Muscle of back (tissue), 13 donors: ENCODE measurements at places on chromosomes 2 and 18. TPM values are rescaled to one million over a fixed set of nuclear protein-coding genes. Genes with fewer than 3 reads are reported as not detected.

GRCh38 chr18:62802523-62802922 lies 87.2 kb downstream of the PHLPP1 start:
- no peak for DNase-seq

- DNase-seq = no peak
Measured at GRCh38 chr2:119415630-119416029, 16.0 kb upstream of the TMEM37 start.

DNA sequence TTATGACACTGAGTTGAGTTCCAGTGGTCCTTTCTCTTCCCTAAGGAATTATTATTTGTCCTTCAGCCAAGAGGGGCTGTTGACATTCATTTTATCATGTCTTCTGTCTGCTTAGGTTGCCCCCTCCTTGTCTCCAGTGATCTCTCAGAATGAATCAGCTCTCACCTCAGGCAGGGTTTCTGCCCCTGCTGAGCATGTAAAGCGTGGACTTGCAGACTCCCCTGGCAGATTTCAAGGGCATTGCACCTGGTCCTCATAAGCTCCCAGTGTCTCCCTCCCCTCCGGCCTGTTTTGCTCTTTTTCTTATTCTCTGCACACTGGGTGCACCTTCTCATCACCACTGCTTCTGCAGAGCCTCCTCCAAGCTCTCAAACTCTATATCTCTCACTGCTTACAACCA lies 188.4 kb downstream of the KCNS3 start:
- no peak for DNase-seq

DNA sequence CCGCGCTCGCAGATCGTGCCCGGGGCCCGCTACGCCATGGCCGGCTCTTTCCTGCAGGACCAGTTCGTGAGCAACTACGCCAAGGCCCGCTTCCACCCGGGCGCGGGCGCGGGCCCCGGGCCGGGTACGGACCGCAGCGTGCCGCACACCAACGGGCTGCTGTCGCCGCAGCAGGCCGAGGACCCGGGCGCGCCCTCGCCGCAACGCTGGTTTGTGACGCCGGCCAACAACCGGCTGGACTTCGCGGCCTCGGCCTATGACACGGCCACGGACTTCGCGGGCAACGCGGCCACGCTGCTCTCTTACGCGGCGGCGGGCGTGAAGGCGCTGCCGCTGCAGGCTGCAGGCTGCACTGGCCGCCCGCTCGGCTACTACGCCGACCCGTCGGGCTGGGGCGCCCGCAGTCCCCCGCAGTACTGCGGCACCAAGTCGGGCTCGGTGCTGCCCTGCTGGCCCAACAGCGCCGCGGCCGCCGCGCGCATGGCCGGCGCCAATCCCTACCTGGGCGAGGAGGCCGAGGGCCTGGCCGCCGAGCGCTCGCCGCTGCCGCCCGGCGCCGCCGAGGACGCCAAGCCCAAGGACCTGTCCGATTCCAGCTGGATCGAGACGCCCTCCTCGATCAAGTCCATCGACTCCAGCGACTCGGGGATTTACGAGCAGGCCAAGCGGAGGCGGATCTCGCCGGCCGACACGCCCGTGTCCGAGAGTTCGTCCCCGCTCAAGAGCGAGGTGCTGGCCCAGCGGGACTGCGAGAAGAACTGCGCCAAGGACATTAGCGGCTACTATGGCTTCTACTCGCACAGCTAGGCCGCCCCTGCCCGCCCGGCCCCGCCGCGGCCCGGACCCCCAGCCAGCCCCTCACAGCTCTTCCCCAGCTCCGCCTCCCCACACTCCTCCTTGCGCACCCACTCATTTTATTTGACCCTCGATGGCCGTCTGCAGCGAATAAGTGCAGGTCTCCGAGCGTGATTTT lies 7.6 kb downstream of the TBR1 start:
- DNase-seq = peak; percentile 77

Gene KCNE4
- 5.1 TPM for polyA plus RNA-seq
